ENCODE measurements at places on chromosomes 7 and 10.

- no peak for DNase-seq
Measured at GRCh38 chr10:8584666-8585065, 530.2 kb downstream of the GATA3 start.

- no peak for DNase-seq
Measured at GRCh38 chr10:116444527-116445142, 17.0 kb downstream of the PNLIPRP3 start.

GRCh38 chr10:35409094-35409582 is 72.8 kb downstream of the CCNY start:
- no peak for DNase-seq

- no peak for DNase-seq
Measured at GRCh38 chr7:112172870-112173567, 33.2 kb downstream of the DOCK4 start.

- DNase-seq, result no peak
Measured at GRCh38 chr10:90587561-90587960, 270.3 kb downstream of the HTR7 start.

DNA sequence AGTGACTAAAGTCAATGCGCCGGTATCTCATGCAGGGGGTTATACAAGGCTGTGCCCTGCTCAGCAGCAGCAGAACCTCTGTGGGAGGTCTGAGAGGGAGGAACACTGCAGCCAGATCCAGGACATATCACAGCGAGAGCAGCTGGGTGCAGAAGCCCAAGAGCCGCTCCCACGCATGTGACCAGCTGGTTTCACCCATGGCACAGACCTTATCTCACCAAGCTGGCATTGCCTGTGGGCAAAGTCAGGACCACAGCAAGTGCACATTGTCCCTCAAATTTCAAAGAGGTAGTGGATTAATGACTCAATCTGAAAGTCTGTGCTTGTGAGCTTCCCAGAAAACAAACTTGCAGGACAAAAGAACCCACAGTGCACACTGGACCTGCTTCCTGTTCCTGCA is 31.6 kb upstream of the AKR1C1 start:
- no peak for DNase-seq

- no peak for DNase-seq
Measured at GRCh38 chr7:137882261-137882668, 35.5 kb upstream of the DGKI start.

DNA sequence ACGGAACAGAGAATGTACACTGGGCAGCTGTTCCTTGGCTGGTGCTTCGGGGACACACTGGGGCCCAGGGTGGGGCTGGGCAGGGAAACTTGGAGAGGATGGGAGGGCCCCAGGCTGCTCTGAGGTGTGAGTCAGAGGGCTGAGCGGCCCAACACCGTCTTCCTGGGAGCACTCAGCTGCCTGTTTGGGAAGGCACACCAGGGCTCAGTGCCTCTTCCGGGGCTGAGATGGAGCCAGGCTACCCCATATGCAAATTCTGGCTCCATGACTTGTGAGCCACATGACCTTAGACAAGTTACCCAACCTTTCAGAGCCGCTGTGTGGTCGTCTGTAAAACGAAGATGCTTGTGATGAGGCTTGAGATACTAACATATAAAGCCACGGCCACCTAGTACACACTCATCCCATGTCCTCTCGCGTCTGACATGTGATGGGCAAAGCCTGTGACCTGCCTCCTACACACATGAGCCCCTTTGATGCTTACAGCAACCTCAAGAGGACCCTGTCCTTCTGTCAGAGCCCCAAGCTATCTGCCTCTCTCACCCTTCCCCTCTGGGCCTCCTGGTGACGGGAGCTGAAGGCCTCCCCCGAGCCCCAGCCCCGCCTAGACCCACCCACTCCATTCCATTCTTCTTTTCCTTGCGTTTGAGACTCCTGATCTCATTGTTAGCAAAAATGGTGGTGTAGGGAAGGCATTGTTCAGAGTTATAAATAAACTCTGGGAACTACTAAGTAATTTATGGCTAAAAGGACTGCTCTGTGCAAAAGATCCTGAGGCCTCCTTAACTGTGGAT is 26.1 kb downstream of the KLRG2 start:
- DNase-seq, result no peak

DNA sequence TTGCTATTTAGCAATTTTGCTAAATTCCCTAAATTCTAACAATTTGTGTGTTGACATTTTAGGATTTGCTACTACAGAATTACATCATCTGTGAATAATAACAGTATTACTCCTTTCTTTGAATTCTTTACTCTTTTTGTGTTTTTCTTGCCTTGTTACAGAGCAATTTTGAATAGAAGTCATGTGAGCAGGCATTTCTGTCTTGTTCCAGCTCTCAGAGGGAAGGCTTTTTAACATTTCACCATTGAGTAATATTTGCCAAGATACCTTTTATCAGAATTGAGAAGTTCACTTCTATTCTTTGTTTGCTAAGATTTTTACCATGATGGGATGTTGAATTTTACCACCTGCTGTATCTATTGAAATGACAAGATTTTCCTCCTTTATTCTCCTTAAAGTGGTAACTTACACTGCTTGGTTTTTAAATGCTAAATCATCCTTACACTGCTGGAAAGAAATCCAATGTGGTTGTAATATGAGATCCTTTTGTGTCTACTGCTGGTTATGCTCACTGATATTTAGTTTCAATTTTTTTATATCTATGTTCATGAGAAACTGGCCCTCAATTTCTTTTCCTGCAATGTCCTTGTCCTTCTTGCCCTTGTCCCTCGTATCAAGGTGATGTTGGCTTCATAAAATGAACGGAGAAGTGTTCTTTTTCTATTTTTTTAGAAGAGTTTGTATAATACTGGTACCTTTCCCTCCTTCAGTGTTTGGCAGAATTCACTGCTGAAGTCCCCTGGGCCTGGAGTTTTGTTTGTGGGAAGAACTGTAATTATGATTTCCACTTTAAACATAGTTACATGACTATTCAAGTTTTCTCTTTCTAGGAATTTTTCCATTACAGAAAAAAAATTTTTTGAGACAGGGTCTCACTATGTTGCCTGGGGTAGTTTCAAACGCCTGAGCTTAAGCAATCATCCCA is 50.3 kb upstream of the ATP6V0A4 start:
- DNase-seq, result no peak

DNA sequence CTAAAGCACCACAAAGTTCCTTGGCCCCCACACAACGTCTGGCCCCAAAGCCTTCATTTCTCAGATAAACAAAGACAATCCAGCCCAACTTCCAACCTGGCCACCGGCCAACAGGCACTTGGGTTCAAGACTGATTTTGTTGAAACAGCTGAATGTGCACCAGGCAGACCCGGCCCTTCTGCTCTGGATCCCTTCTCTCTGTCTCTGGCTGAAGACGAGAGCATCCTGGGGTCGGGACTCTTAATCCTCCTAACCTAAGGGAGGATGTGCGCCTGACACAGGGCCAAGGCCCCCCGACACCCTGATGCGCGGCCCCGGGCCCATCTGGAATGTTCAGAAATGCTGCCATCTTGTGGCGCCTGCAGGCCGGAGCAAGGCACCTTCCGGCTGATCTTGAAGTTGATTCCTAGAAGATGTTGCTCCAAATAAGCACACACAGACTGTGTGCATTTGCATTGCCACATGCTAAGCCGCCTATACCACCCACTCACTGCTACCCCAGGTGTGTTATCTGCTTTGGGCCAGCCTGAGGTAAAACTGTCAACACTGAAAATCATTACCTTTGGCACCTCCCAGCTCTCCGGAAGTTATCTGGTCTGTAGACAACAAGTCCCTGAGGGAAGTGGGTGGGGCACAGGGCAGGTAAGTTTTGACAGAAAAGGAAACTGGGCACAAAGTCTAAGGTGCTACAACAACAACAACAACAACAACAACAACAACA is 98.4 kb upstream of the HABP2 start:
- no peak for DNase-seq

DNA sequence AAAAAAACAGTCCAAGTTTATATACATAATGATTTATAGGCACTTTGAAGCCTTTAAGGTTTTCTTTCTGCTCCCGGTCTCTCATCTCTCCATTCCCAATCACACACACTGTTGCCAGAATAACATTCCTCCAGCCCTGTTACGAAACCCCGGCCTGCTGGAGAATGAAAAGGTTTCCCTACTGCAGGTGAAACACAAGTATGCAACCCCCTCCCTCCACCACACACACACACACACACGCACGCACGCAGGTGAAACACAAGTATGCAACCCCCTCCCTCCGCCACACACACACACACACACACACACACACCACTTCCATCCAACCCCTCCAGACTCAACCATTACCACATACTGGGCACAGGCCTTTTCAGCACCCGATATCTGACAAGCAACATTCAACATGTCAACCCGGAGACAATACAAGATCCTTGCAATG is 87.5 kb downstream of the PARD3 start:
- no peak for DNase-seq

DNA sequence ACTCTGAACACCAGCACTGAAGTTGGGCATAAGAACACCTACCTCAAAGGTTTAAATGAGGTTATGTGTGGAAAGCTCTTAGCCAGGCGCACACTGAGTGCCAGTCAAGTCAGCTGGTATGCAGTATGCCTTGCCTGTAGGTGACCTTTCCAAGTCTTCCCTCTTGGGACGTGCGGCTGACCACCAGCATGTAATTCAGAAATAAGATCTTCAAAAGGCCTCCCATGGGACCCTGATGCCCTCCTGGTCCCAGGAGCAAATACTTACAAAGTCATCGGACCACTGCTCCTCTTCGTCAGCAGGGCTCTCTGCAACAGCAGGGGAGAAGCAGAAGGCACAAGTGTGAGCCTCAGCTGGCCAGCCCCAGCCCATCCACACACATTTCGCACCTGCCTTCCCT is 40.8 kb downstream of the BLNK start:
- DNase-seq, result no peak

DNA sequence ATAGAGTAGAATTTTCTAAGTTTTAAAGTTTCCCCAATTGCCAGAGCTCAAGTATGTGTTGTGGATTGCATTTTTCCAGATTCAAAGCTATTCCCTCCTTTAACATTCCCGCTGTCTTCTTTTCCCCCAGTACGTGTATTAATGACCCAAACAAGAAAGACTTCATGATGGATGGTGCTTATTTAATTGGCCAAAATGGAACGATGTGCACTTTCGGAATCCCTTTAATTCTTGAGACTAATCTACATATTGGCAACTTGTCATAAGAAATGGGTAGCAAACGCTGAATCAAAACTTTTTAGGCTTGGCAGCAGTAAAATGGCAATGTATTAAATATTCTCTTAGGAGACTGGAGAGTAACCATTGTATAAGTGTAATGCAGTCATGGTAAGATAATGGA is 753.2 kb downstream of the LRMDA start:
- DNase-seq, result no peak

DNA sequence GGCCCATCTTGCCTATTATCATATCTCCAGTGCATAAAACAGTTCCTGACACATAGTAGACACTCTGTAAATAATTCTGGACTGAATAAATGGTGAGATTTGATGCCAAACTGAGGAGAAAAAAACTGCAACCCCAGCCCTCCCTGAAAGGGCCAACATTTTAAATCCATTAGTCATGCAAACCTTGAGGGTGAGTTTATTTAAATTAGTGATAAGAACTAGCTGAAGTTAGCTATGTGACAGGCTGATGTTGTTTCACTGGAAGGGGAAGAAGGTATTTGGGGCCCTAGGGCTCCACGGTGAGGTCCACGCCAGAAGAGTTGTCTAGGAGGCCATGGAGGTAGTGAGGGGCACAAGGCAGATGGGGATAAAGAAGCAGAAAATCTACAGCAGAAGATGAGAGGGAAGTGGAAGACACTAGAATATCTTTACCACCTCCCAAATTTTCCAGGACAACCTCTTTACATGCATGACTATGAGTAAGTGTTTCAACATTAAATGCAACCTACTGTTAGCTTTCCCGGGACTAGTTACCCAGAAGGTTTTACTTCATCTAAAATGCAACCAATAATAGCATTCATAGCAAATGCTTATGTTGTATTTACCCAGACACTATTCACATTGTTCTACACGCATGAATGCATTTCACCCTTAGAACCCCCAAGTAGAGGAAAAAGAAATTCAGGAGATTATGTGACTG is 183.2 kb upstream of the LYZL1 start:
- no peak for DNase-seq

GRCh38 chr7:25456467-25457171 is 228.3 kb upstream of the NPVF start:
- DNase-seq, result no peak

DNA sequence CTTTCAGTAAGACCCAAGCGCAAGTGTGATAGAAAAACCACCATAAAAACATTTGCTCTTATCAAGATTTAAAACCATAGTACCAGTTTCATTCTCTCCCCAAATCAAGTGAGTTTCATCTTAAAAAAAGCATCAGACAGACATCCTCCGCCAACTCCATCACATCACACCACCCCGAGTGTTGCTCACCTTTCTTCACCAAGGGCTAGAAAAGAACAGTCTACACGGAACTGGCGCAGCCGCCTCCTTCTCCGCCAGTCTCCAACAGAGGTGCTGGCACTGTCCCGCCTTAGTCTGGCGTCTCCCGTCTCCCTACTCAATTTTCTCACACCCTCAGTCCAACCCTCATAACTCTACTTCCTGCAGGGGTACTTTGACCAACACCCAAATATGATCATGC is 46.9 kb upstream of the WIPI2 start:
- DNase-seq, result peak; percentile 3

DNA sequence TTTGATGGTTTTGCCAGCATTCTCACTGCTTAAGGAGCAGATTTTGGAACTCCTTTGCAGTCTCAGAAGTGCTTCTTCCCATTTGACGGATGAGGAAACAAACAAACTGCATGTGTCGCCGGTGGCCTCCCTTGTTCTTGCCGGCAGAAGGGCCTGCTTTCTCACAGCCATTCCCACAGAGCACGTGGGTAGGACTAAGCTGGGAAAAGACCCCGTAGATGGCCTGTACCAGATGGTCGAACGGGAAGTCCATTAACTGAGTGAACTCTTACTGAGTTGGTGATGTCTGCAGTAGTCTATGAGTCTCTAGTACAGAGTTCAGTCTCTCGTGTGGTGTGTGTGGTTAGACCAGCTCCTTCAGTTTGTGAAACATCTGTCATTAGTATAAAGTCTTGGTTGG is 131.9 kb downstream of the TRRAP start:
- no peak for DNase-seq

GRCh38 chr7:87038993-87039690 is 20.3 kb downstream of the ELAPOR2 start:
- no peak for DNase-seq

DNA sequence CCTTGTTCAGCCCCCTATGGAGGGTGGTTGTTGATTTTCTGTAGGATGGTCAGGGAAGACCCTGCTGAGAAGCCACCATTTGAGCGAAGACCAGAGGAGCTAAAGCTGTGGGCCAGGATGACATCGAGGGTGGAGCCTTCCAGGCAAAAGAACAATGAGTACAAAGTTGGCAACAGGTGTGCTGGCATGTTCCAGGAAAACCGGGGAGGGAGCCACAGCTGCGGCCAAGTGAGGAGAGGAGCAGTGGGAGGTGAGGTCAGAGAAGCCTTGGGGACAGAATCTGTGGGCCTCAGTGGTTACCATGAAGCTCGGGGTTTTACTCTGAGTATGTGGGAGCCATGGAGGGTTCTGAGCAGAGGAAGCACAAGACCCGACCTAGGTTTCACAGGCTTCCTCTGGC is 75.6 kb upstream of the ZNF479 start:
- no peak for DNase-seq

GRCh38 chr10:89909752-89910151 is 208.4 kb downstream of the KIF20B start:
- DNase-seq, result no peak
